COLO829 (cell line): ENCODE measurements at places on chromosomes 2 and 18.

GRCh38 chr2:191618046-191618780, 59.7 kb upstream of the NABP1 start:
- no peak for DNase-seq

- peak; percentile 15 for DNase-seq
Observed at GRCh38 chr18:54392543-54393023, 34.9 kb downstream of the C18orf54 start.

GRCh38 chr18:58793361-58793760, 71.3 kb upstream of the ZNF532 start:
- DNase-seq = no peak

- DNase-seq = no peak
Observed at GRCh38 chr2:98824256-98825019, 93.5 kb upstream of the MGAT4A start.

DNA sequence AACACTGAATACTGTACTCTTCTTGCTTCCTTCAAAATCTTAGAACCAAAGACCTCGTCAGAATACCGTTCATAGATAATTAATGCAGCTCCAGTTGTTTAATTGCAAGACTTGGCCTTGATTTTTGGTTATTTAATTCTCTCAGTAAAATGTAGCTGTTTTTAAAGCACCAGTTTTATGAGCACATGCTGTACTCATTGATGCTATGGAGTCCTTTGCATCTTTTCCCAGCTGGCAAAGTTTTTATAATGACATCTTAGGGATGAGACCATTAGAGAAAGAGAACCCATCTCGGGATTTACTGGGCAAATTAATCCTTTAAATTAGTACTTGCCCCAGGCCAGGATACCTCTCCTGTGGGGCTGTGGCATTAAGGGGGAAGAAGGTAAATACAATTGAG, 199.3 kb downstream of the MEMO1 start:
- DNase-seq = no peak

DNA sequence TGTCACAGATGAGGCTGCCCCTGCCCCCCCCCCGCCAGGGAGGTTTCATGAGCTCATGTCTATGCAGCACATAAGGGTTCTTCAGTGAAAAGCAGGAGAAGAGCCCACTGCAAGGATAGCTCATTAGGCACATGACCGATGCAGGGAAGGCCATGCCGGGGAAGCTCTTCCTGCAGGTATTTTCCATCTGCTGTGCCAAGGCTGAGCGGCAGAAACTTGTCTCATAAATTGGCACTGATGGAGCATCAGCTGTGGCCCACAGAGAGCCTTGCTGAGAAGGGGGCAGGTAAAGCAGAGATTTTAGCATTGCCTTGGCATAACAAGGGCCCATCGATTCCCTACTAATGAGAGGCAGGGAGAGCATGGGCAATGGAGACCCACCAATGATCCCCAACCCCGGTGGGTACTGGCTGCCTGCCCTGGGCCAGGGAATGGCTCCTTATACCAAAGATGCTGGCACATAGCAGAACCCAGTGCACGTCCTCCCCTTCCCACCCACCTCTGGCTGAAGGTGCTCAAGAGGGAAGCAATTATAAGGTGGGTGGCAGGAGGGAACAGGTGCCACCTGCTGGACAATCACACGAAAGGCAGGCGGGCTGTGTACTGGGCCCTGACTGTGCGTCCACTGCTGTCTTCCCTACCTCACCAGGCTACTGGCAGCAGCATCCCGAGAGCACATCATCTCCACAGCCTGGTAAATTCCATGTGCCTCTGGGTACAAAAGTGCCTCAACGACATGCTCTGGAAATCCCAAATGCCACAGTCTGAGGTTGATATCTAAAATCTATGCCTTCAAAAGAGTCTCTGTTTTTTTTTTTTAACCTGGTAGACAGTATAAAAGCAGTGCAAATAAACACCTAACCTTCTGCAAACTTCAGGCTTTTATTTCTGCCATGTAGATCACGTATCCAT, 41.4 kb downstream of the STEAP3 start:
- DNase-seq = peak; percentile 50

- no peak for DNase-seq
Observed at GRCh38 chr2:166727095-166727494, 161.2 kb upstream of the XIRP2 start.

DNA sequence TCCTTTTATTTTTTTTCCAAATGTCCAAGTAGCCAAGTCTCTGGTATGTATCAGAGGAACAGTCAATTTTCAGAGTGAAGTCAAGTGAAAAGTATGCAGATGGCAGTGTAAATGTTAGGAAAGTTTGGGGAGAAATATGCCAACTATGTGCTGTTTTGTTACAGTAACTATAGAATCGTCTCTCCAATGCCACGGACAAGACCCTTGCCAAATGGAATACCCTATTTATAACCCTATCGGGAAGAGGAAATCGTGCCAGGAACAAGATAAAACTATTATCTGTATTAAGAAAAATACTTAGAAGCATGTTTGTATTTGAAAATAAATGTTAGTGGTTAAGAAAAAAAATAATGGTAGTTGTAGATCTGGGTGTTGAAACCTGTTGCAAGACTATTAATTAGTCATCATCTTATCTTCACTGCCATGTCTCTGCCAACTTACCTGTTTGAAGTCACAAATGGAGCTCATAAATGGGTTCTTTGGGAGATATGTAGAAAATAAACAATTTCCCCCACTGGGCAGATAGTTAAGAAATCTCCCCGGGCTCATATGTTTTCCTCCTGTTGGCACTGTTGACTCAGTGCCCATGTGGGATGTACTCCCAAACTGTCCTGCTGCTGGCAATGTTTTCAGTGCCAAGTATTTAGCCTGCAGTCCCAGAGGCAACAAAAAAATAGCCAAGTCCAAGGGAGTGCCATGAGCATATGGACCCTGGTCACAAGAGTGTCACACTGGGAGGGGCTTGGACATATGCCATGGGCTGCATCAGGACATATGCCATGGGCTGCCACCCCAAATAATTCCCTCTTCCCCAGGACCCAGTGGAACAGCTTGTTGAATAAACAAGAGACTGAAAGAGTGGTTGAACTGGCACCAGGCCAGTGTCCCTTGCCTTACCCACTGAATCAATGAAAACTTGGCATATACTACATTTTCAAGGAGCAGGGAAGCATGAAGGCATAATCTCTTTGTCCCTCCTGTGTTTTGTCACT, 366.9 kb downstream of the OSR1 start:
- no peak for DNase-seq

DNA sequence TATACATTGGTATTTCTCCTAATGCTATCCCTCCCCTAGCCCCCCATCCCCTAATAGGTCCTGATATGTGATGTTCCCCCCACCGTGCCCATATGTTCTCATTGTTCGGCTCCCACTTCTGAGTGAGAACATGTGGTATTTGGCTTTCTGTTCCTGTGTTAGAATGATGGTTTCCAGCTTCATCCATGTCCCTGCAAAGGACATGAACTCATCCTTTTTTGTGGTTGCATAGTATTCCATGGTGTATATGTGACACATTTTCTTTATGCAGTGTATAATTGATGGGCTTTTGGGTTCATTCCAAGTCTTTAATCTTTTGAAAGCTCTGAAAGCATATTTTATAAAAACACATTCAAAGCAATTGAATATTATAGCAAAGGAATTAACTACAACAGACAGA, 1169.4 kb upstream of the ZEB2 start:
- no peak for DNase-seq

- peak; percentile 10 for DNase-seq
Observed at GRCh38 chr18:80143881-80144280, 34.8 kb downstream of the ADNP2 start.

- no peak for DNase-seq
Observed at GRCh38 chr18:73924836-73925235, 222.8 kb downstream of the FBXO15 start.

- DNase-seq = no peak
Observed at GRCh38 chr2:2234398-2235195, 96.5 kb downstream of the MYT1L start.

DNA sequence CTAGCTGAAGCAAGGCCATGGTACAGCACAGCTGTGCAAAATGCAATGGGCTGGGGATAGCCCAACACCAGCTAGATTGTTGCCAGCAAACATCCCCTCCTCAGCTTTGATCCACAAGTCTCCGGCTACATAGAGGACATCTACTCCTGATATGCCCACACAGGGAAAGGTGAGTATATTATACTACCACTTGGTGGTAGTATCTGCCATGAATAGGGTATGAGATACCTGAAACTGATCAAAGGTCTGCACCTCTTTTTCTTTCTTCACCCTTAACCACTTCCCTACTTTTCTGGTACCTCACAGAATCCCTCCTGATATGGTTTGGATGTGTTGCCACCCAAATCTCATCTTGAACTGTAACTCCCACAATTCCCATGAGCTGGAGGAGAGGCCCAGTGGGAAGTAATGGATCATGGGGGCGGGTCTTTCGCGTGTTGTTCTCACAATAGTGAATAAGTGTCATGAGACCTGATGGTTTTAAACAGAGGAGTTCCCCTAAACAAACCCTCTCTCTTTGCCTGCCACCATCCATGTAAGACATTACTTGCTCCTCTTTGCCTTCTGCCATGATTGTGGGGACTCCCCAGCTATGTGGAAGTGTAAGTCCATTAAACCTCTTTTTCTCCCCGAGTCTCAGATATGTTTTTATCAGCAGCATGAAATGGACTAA, 279.6 kb downstream of the TXNL1 start:
- DNase-seq = no peak

- DNase-seq = no peak
Observed at GRCh38 chr2:121910139-121910538, 154.7 kb downstream of the TSN start.
